EH (cell line): ENCODE measurements at places on chromosomes 4 and X.
A peak's percentile ranks its signal among the peaks of the same experiment; 100 is the strongest.

DNA sequence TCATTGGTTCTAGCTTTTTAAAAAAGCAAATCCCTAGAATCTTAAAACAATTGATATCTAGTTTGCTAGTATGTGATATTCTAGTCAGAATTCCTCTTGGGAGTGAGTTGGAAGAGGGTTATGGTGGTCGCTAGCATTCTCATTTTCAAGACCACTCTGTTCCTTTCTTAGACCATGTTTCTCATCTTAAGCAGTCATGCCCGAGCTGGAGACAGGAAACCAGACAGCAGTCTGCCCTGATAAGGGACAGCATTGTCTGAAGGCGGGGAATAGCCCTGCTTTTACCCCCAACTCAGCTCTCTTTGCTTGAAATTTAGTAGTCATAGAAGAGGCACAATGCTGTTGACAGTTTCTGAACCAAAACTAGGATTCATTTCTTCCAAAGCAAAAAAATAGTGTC is 5.2 kb downstream of the KLF3 start:
- DNase-seq = no peak

- DNase-seq = no peak
These were observed 65.2 kb upstream of the MTM1 start for GRCh38 chrX:150502979-150503897.

- DNase-seq = peak; percentile 48
These were observed 256.8 kb upstream of the VCX start for GRCh38 chrX:7586126-7586525.

GRCh38 chr4:142528433-142528832 is 317.7 kb downstream of the INPP4B start:
- no peak for DNase-seq

- no peak for DNase-seq
These were observed 155.6 kb downstream of the PCDH7 start for GRCh38 chr4:30875658-30876269.

GRCh38 chrX:141158084-141158483 is 18.8 kb downstream of the LDOC1 start:
- DNase-seq = no peak

GRCh38 chr4:162954976-162955375 is 211.7 kb downstream of the NAF1 start:
- DNase-seq = no peak

- no peak for DNase-seq
These were observed 14.1 kb upstream of the RHOXF2 start for GRCh38 chrX:120144178-120144844.

- no peak for DNase-seq
These were observed 69.3 kb upstream of the IL2 start for GRCh38 chr4:122525865-122526264.

- no peak for DNase-seq
These were observed 28.2 kb downstream of the SULT1E1 start for GRCh38 chr4:69831646-69832325.

DNA sequence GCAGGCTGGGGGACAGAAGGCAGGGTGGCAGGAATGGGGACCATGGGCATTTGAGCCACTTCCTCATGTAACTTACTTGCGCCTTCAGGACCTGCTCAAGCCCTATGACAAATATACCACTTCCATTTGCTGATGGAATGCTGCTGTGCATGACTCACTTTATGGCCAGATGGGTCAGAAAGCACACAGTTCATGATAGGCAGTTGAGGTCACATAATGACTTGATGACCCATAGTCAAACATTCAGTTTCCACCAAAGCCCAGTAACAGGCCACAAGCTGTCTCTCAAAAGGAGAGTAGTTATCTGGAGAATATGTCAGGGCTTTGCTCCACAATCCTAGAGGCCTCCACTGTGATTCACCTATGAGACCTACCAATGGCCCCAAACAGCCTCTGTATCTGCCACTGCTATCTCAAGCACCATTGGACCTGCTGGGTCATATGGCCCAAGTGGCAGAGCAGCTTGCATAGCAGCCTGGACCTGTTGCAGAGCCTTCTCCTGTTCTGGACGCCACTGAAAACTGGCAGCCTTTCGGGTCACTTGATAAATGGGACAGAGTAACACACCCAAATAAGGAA is 5.3 kb upstream of the PAPSS1 start:
- peak; percentile 71 for DNase-seq

DNA sequence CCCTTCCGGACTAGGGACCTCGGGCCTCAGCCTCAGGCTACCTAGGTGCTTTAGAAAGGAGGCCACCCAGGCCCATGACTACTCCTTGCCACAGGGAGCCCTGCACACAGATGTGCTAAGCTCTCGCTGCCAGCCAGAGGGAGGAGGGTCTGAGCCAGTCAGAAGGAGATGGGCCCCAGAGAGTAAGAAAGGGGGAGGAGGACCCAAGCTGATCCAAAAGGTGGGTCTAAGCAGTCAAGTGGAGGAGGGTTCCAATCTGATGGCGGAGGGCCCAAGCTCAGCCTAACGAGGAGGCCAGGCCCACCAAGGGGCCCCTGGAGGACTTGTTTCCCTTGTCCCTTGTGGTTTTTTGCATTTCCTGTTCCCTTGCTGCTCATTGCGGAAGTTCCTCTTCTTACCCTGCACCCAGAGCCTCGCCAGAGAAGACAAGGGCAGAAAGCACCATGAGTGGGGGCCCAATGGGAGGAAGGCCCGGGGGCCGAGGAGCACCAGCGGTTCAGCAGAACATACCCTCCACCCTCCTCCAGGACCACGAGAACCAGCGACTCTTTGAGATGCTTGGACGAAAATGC is at the start of gene WAS:
Gene WAS (plus strand): TSS at position 389 of the 572 bp plus-strand sequence. CDS start 55 bp downstream, at position 444.
- DNase-seq = no peak

DNA sequence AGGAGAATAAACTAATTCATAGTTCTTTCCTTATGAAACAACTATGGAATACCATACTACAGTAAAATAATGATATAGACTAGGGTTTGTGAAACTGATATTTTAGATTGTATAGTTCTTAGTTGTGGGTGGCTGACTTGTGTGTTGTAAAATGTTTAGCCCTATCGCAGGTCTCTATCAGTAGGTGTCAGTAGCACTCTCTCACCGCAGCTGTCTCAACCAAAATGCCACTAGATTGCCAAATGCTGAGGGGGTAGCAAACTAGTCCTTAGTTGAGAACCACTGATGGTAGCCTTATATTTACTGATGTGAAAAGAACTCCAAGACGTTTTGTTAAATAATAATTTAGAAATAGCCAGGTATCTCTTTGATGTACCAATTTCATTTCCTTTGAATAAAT is 48.1 kb downstream of the RHOXF2B start:
- no peak for DNase-seq

- peak; percentile 40 for DNase-seq
These were observed 688 bp upstream of the EVC start for GRCh38 chr4:5710065-5710960.

- no peak for DNase-seq
These were observed 113.0 kb upstream of the EDNRA start for GRCh38 chr4:147367891-147368290.

DNA sequence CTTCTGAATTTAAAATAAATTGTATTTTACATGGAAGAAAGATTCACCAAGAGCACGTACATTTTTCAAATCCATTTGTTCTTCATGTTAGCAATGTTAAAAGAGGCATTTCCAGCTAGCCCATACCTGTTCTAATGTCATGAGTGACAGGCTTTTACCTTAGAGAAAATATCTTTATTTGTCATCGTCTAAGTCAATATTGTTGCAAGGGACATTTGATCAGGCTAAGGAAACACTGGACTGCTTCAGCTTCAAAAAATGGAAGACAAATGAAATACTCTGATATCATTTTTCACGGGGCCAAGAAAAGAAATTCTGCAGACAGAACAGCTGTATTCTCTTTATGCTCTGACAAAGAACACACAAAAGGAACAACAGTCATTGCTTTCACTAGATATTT is 207.7 kb downstream of the RCHY1 start:
- no peak for DNase-seq

- DNase-seq = no peak
These were observed 798.3 kb downstream of the FAT4 start for GRCh38 chr4:126113058-126113457.

- peak; percentile 73 for DNase-seq
These were observed 102.3 kb downstream of the LARP1B start for GRCh38 chr4:128163177-128164117.

DNA sequence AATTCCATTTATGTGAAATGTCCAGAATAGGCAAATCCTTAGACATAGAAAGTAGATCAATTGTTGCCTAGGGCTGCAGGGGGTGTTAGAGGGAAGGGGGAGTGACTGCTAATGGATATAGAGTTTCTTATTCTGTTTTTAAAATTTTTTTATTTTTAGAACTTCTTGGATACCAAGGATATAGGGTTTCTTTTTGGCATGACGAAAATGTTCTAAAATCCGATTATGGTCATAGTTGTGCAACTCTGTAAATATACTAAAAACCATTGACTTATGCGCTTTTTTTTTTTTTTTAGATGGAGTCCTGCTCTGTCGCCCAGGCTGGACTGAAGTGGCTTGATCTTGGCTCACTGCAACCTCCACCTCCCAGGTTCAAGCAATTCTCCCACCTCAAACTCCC is 125.2 kb upstream of the USP9X start:
- DNase-seq = no peak

GRCh38 chrX:34546366-34546765 is 110.7 kb downstream of the TMEM47 start:
- DNase-seq = no peak

GRCh38 chr4:154314248-154314647 is 177.4 kb downstream of the DCHS2 start:
- peak; percentile 39 for DNase-seq

DNA sequence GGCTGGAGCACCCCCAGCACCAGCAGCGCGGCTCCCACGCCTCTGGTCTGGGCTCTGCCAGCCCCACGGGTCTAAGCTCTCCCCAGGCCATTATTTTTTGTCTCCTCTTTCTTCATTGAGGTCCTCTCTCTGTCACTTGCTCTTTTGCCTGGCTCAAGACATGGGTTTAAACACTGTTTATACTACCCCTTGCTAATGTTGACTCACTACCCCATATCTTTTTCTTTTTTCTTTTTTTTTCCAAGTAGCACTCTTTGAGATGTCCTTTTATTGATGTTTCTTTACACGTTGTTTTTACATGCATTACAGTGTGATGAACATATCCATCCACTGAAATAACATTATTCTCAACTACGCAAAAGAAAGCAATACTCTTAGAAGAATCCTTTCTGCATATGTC is 1.7 kb upstream of the ERVMER34-1 start:
- no peak for DNase-seq

GRCh38 chr4:23369331-23369730 is 520.5 kb downstream of the PPARGC1A start:
- DNase-seq = no peak

DNA sequence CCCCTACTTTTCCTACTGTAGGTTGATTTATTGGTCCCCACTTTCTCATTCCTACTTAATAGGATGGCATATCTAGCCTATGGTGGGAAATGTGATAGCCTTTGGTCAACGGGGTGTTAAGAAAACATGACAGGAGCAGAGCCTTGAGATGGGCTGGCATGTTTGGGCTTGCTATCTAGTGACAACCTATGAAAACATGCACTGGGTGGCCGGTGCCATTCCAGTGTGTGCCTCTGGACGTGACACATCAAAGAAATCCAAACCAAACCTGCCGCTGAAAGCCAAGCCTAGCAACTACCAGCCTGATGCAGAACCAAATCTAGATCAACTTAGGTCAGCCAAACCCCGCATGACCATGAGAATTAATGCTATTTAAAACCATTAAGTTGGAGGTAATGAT is 317.6 kb downstream of the DMD start:
- no peak for DNase-seq

DNA sequence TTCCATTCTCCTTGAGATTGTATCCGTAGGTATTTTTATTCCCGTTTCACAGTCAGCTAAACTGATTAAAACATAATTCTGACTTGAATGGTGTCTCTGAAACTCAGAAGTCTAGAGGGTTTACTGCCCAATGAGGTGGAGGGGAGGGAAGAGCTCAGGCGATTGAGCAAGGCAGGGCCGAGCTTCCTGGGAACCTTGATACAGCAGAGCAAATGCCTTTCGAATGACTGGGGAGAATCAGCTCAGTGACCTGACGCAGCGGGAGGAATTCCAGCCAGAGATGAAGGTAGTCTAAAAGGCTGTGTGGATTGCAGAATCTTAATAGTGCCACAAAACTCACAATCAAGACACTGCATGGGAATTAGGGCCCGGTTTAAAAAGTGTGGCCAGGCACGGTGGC is 233.6 kb downstream of the EVC2 start:
- peak; percentile 84 for DNase-seq

DNA sequence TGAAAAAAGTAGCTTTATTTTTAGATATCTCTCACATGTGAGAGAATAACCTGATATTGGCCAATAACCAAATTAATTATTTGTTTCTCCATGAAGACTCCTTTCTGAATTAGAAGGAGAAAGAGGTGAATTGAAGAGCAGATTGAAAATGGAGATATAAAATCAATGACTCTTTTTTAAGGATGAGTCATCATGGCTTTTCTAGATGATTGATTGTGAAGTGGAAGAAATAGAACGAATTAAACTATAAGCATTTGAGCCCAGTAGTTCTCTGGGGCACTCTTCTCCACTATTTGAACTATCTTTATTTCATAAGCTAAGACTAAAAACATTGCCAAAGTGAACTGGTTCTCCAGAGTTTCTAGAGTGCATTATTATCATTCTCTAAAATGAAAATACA is 137.2 kb upstream of the EDNRA start:
- no peak for DNase-seq

- DNase-seq = no peak
These were observed 10.9 kb downstream of the GPAT3 start for GRCh38 chr4:83546786-83547185.

DNA sequence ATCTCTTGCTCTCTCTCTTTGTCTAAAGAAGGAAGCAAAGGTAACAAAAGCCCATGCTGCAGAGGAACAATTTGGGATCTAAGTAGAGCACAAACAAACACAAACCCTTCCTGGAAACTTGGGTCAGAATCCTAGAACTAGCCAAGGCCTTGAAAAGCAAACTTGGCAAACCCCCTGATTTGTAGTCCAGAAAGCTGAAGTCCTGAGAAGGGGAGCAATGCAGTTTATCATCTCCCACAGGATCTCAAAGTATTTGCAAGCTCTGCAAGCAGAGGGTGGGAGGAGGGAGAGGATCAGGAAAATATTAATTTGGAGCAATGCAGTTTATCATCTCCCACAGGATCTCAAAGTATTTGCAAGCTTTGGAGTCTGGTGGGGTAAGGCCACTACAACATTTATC is 379.5 kb upstream of the FGF13 start:
- DNase-seq = no peak

DNA sequence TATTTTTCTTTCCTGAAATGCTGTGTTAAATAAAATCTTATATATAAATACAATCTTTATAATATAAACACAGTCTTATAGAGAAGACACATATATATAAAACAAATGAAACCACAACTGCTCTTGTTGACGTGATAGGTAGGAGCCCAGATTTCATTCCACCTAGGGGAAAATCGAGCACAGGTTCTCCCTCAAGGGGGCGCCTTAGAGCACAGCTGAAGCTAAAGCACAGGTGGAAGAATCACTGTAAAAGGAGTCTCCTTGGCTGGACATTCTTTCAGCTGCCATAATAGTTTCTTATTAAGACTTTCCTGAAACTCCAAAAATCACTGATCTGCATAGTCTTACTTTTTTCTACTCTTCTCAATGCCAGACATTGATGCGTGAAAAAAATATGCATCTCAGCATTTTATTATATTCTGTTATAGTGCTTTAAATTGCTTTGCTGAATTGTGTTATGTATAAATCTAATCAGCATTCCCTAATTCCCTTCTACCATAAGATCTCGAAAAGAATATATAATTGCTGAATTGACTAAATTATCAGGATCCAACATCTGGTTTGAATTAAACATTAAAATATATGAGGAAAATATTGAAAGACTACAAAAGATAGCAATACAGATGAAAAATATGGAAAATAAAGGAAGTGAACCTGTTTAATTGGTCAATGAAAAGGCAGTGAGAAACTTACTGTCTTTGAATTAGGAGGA is 25.5 kb upstream of the RXFP1 start:
- no peak for DNase-seq
